ENCODE measurements at places on chromosomes 16 and 17. TPM values are rescaled to one million over a fixed set of nuclear protein-coding genes. Genes with fewer than 3 reads are reported as not detected.

ZNF624 gene
- 5.2 TPM for total RNA-seq

USH1G gene
- 0.03 TPM for total RNA-seq

ERCC4 gene
- 9.6 TPM for total RNA-seq

MAP2K6 gene
- 0.72 TPM for total RNA-seq

TP53TG3C gene
- total RNA-seq: not detected
